ENCODE measurements at places on chromosomes 3 and 15. TPM values are rescaled to one million over a fixed set of nuclear protein-coding genes. Genes with fewer than 3 reads are reported as not detected.
A peak's percentile ranks its signal among the peaks of the same experiment; 100 is the strongest.

The DGKG gene
- not detected for polyA plus RNA-seq

DNA sequence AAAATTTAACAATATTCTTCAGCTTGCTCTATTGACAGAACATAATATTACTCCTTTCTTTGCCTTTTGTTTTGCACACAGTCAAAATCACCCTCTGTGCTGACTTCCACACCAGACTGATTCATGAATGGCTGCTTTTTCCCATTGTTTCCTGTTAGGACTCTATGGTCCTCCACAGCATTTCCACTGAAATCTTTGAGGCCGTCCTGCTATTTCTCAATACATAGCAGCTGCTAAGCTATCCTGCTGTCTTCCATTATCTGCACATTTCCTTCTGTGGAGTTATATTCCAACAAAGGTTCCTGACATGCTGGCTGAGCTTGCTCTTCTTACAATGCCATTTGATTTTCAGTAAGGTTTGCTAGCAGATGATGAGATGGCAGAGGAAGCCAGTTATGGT, 153.3 kb downstream of the EPHA3 start:
- DNase-seq, result no peak

The SCN5A gene
- polyA plus RNA-seq, result 0.74 TPM

DNA sequence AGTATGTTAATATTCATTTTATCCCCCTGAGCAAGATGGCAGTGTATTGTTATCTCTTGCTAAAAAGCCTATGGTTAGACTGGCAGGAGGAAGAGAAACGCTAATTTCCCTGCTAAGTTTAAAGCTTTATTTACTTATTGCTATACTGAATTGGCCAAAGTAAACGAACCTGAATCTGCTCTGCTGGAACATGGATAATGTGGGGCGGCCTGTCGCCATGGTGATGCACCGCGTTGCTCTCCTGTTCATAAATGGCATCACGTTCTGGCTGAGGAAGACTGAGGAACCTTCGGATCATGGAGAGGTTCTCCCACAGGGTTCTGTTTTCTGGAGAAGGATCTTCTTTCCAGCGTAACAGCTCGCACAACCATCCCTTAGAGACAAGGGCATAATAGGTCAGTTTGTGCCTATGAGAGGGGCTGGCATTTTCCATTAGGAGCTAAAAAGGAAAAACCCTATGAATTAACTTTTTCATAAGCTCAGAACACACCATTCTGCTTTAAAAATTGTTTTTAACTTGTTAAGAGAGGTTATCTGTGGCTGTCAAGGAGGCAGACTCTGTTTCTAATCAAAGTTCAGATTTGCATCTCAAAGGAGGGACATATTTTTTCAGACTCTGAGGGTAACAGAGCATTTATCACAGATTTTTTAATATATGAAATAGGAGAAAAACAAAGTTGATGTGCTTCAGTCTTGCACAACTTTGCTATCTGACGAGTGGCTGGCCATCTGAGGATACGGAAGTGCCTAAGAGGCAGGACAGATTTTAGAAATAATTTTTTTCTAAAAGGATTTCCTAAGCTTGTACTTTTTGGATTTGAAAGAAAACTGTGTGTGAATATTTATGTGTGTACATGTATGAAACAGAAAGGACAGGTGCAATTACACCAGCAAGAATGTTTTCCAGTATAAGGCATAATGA, 73.1 kb downstream of the SATB1 start:
- no peak for DNase-seq

DNA sequence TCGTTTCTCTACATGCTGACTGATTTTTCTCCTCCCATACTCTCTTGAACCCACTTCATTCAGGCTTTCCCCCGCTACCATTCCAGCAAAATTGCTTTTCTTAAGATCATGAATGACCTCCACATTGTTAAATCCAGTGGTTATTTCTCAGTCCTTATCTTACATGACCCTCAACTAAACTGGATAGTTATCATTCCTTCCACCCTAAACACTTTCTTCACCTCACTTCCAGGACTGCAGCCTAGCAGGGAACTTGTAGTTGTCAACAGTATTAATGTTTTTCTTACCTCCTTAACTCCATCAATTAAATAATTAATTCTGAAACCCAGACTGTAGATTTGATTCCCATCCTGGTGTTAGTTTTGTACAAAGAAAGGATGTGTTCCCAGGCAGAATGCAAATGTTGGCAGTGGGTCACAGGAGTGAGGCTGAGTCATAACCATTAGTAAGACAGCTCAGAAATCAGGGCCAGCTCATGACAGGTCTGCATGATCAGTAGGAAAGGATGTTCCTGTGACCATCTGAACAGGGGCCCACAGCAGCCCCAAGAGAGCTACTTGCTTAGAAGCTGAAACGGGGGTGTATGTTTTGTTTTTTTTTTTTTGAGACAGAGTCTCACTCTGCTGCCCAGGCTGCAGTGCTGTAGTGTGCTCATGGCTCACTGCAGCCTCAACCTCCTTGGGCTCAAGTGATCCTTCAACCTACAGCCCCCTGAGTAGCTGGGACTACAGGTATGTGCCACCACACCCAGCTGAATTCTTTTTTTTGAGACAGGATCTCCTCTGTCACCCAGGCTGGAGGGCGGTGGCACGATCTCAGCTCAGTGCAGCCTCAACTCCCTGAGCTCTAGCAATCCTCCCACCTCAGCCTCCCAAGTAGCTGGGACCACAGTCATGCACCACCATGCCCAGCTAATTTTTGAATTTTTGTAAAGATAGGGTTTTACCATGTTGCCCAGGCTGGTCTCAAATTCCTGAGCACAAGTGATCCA, 9.1 kb downstream of the BCL2L10 start:
- peak; percentile 78 for DNase-seq
